ENCODE measurements at places on chromosomes 11 and 22. TPM values are rescaled to one million over a fixed set of nuclear protein-coding genes. Genes with fewer than 3 reads are reported as not detected.

- no peak for DNase-seq
Observed at GRCh38 chr11:74672956-74673692, 58.1 kb downstream of the CHRDL2 start.

DNA sequence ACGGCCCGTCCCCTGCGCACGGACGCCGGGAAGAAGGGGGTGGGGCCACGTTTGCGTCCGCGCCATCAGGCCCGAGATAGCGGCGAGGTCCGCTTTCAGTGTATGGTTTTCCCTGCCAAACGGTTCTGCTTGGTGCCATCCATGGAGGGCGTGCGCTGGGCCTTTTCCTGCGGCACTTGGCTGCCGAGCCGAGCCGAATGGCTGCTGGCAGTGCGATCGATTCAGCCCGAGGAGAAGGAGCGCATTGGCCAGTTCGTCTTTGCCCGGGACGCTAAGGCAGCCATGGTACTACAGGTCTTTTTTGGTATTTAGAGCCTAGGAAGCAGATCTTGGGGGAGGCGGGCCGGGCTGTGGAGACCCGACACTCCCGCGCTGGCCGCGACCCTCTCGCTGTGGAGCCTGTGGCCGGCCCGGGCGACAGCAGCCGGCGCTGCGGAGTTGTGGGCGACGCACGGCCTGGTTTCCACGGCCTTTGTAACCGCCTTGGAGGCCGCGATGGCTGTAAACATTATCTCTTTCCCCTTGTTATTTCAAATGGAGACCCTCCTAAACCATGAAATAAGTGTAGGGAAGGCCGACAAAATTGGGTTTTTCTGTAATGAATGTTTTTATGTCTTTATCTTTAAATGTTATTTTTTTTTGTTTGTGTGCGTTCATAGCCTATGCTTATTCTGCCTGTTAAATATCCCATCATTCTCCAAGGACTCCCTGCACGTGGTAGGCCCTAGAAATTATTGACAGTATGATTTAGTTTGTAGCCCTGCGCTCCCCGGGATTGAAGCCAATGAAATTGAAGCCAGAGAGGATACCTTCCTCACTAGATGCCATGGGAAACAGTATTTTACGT lies at the start of gene AASDHPPT:
TSS of gene AASDHPPT (plus strand) at position 54 of the 847 bp plus-strand sequence. CDS start at position 103, 49 bp downstream.
- DNase-seq: no peak

GRCh38 chr11:102489186-102490145 lies 36.9 kb upstream of the TMEM123 start:
- no peak for DNase-seq

DNA sequence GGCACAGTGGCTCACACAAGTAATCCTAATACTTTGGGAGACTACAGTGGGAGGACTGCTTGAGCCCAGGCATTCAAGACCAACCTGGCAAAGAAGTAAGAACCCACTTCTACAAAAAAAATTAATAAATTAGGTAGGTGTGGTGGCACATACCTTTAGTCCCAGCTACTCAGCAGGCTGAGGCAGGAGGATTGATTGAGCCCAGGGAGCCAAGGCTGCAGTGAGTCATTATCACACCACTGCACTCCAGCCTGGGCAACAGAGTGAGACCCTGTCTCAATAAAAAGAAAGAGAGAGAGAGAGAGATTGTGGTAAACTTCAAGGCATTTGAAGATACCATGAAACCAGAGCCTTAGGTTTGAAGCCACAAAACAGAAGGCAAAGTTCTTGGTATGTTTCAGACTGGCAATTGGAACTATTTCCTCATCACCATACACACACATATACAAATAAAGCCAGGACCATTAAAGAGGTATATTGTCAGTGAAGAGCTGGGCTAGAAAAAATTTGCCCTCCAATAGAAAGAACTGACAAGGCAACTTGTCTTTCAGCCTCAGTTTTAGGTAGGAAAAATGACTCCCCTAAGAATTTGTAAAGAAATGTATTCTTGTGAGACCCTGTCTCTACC lies 24.6 kb upstream of the B3GNT6 start:
- no peak for DNase-seq

- DNase-seq: no peak
Observed at GRCh38 chr11:128701086-128701485, 7.2 kb downstream of the FLI1 start.

DNA sequence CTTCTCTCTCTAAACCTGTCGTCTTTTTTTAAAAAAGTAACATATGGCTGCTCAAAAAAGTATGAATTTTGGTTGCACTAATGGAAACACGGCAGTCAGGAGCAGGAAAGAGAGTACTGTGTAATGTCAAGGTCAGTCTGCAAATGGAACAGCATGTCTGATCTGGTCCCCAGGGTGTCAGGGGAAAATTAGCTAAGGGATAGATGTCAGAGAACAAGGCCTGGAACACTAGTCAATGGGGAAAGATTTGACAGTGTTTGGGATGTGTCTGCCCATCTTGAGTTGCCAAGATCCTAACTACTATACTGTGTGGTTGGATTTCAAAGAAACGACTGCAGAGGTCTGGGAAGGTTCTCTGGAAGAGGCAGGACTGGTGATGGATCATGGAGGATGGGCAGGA lies 65.7 kb upstream of the PHOX2A start:
- DNase-seq: no peak

Gene SAA4
- total RNA-seq: 4.1 TPM

Gene APOA5
- not detected for total RNA-seq

Gene PAK1
- total RNA-seq: 27.4 TPM

Gene KDM4D
- total RNA-seq: 0.93 TPM

Gene MFNG
- total RNA-seq: 33.6 TPM

Data from mesenteric fat pad (tissue), 1 donor.